ENCODE measurements at places on chromosomes 13 and 19.

GRCh38 chr19:2249010-2249866 is at the start of gene AMH:
Gene AMH (plus strand): TSS chr19:2249323. CDS start chr19:2249333, 10 bp downstream.
- no peak for DNase-seq

- no peak for DNase-seq
These were observed 195.7 kb upstream of the IPO5 start for GRCh38 chr13:97757807-97758206.

GRCh38 chr13:27924529-27925141 is 4.8 kb downstream of the PDX1 start:
- no peak for DNase-seq

- no peak for DNase-seq
These were observed 360.5 kb downstream of the LIG4 start for GRCh38 chr13:107854880-107855279.

DNA sequence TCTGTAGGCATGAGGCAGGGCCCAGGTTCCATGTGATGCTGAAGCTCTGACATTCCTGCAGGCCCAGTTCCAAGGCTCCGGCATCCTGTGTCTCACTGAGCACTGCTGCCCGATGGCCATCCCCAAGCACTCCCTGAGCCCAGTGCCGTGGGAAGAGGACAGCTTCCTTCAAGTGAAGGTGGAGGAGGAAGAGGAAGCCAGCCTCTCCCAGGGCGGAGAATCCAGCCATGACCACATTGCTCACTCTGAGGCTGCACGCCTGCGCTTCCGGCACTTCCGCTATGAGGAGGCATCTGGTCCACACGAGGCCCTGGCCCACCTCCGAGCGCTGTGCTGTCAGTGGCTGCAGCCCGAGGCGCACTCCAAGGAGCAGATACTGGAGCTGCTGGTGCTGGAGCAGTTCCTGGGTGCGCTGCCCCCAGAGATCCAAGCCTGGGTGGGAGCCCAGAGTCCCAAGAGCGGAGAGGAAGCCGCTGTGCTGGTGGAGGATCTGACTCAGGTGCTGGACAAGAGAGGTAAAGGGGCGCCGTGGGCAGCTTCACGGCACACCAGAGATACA is 8.0 kb downstream of the ZSCAN22 start:
- no peak for DNase-seq

DNA sequence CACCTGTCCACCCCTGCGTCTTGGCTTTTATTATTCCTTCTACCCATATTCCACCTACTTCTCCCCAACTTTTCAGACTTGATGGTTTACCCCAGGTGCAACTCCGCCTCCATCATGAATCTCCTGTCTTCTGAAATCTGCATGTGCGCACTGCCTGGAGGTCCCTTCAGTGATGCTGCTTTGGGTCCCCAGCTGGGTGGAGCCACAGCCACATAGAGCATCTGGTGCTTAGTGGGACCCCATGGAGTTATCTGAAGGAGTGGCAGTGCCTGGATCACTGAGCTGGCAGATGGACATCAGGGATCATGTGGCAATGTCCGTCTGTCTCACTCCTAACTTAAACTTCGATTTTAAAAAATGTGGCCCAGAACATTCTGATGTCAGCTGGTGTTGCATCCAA is 13.5 kb downstream of the ZNF536 start:
- no peak for DNase-seq

GRCh38 chr19:41575998-41576397 is at the start of gene CEACAM21:
Gene CEACAM21 (plus strand): TSS chr19:41576166. CDS start chr19:41576275, 109 bp downstream.
- peak; percentile 64 for DNase-seq

DNA sequence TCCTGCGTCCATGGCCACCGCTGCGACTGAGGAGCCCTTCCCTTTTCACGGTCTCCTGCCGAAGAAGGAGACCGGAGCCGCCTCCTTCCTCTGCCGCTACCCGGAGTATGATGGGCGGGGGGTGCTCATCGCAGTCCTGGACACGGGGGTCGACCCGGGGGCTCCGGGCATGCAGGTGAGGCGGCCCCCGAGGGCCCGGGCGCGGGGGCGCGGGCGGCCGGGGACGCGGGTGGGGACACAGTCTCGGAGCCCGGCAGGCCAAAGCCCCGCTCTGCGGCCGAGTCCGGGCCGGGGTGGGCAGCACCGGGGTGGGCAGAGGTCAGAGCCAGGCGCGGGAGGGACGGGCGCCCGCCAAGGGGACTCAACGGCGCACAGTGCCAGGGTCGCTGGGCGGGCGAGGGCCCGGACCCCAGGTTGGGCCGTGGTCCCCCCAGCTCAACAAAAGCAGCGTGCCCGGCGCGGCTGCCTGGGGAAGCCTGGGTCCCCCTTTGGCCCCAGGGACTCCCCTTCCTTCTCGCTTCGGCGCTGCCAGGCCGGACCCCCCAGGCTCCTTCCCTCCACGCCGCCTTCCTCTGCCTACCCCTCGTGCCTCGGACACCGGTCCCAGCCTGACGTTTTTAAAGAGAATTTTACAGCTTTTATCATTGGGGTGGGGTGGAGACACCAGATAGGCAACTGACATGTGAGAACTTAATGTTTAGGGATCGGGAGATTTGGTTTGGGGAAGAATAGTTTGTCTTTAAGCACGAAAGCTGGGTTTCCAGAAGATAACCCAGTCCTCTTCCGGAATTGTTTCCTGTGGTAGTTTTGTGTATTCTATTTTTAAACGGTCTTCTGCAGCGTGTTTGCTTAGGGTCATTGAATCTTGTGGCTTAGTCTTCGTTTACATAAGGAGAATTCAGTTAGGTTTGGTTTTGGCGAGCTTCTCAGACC is 509 bp downstream of the TPP2 start:
- DNase-seq = no peak

- no peak for DNase-seq
These were observed 13.8 kb downstream of the COL5A3 start for GRCh38 chr19:9996541-9996940.

- DNase-seq = no peak
These were observed 62.6 kb downstream of the ZNF557 start for GRCh38 chr19:7132054-7132453.

DNA sequence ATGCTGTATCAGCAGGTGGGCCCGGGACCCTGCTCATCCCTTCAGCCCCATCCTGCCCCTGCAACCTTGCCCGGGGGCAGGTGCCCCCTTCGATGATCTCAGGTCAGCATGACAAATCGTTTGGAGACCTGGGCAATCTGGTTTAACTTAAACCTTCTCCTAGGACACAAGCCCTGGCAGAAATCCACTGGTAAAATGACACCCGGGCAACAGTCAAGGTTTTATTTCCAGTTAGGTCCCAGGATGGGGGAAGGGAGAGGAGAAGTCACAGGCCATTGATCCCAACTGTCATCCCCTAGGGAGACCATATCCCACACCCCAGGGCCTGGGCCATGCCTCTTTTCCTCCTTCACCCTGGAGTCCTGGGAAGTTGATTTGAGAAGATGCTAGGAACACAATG is 1.8 kb upstream of the PLIN5 start:
- DNase-seq = no peak

DNA sequence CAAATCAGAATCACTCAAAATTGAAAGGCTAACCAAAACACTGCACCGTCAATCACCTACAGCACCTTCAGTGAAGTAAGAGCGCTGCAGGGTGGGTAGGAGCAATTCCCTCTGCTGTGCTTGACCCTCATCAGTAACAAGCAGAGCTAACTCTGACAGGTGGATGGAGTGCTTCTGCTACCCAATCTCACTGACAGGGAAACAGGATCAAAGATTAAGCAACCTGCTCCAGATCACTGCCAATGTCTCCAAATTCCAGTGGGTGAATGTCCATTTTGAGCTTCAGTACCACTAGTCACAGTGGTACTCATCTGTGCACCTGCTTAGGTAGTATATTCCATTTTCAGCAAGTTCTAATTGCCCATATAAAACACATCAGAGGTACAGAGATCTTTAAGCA is 25.2 kb downstream of the BRD4 start:
- no peak for DNase-seq

GRCh38 chr19:43651758-43652545 is 12.3 kb upstream of the CADM4 start:
- no peak for DNase-seq

- DNase-seq = peak; percentile 93
These were observed 16.0 kb upstream of the ERCC1 start for GRCh38 chr19:45439569-45440258.

DNA sequence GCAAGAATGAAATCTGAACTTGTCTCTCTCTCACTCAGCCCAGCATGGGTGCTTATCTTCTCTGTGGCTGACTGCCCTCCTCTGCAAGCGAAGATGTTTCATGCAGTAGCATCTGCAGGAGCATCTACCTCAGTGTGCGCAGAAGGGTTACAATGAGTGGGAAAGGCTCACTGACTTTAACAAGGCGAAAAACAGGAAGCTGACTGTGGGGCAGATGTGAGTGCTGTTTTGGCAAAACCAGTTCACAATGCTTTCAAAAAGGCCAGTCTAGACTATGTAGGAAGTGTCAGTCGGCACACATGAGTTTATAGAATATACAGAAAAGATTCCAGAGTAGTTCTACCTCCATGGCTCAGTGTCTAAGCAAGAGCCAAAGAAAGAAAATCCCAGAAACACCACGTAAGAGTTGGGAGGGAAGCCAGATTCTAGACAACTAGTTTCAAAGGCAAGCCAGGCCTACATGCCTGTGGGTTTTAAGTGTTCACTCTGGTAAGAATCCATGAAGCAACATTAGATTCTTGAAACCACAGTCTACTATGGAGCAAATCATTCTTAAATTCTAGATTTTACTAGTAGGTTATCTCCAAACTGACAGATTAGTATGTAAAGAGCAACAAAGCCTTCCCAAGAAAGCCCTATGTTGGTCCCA is 124.5 kb downstream of the ABCC4 start:
- DNase-seq = no peak

DNA sequence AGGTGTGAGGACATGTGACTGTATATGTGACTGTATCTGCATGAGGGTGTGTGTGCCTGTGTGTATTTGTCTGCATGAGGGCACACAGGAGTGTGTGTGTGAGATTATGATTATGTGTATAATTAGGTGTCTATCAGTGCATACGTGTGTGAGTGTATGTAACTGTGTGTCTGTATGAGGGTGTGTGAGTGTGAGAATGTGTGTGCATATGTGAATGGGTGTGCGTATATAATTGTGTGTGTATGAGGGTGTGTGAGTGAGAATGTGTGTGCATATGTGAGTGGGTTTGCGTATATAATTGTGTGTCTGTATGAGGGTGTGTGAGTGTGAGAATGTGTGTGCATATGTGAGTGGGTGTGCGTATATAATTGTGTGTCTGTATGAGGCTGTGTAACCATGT is 3.0 kb upstream of the ACSBG2 start:
- no peak for DNase-seq

DNA sequence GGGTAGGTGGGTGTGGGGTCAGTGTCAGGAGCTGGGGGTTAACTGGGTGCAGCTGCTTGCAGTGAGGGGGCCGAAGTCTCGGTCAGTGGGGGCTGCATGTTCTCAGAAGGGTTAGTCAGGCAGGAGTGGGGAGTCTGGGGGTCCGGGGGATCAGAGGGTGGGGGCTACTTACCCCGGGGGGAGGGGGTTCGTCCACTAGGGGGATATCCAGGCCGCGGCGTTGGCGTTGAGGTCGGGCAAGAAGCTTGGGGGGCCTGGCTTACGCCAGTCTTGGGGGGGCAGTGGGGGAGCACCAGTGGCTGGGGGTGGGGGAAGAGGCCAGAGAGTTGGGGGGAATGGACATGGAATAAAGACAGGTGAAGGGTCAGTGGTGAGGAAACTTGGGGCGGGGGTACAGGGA is 9.1 kb downstream of the KCNC3 start:
- no peak for DNase-seq

DNA sequence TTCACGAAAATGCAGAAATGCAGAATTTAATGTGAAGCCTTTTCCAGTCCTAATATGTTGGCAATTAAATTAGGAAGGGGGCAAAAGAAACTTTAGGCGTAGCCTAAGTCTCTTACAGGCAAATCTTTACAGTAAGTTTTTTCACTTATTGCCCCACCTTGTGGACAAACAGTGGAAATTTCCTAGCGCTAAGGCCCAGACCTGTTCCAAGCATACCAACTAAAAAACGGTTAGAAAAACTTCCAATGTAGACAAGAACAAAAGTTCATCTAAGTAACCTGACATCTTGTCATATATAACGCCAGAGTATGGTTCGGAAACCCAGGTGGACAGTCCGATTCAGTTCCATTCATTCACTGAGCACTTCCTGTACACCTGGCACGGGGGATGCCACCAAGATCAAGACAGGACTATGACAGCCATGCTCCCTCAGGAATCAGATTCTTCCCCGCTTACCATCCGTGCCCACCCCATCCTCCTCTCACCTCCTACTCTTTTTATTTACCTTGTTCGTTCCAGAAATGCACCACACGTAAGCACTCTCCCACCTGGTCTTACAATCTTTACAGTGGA is 4.9 kb downstream of the ZAR1L start:
- no peak for DNase-seq

- no peak for DNase-seq
These were observed 50.1 kb upstream of the OBI1 start for GRCh38 chr13:78709028-78709427.

GRCh38 chr13:100658363-100658762 is 16.2 kb downstream of the TMTC4 start:
- DNase-seq = no peak

Data from stimulated activated effector memory CD8-positive, alpha-beta T cell treated with anti-CD3 and anti-CD28 coated beads, Interleukin-12 subunit alpha, Interleukin-12 subunit beta, amount 100 ng/mL, for 72 hours (primary cell).